ENCODE measurements at places on chromosomes 1 and 21.

GRCh38 chr1:66374561-66375111 is 159.3 kb upstream of the SGIP1 start:
- DNase-seq, result peak; percentile 81

GRCh38 chr1:51303751-51304251 is 26.6 kb downstream of the TTC39A start:
- DNase-seq, result peak; percentile 70

DNA sequence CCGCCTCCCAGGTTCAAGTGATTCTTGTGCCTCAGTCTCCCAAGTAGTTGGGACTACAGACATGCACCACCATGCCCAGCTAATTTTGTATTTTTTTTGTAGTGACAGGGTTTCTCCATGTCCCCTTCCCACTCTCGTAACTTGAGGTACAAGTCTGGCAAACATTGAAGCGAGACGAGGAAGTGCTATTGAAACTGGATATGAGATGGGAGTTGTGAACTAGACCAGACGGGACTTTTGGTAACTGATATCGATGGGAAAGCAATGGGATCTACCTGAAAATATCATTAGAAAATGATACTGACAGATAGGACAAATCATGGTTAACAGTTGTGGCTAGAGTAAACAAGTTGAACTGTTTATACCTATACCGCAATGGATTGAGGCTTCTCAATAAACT is 95.2 kb upstream of the TRABD2B start:
- no peak for DNase-seq

- no peak for DNase-seq
Observed at GRCh38 chr21:42980312-42981213, 6.2 kb downstream of the PKNOX1 start.

DNA sequence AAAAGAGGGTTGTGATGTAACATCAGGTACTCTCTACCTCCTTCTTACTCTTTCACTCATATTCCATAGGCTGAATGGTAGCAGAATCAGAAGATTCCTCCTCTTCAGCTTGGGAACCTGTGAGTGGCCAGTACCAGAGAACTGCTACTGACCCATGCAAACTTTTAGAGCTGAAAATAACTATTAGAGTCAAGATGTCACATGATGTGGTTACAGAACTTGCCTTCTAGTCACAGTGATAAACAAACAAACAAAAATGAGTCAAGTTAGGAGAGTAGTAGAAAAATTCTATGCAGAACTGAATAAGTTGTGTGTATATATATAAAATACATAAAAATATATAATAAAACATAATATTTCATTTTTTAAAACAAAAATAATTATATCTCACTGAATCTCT is 47.6 kb upstream of the RGS1 start:
- DNase-seq, result no peak

DNA sequence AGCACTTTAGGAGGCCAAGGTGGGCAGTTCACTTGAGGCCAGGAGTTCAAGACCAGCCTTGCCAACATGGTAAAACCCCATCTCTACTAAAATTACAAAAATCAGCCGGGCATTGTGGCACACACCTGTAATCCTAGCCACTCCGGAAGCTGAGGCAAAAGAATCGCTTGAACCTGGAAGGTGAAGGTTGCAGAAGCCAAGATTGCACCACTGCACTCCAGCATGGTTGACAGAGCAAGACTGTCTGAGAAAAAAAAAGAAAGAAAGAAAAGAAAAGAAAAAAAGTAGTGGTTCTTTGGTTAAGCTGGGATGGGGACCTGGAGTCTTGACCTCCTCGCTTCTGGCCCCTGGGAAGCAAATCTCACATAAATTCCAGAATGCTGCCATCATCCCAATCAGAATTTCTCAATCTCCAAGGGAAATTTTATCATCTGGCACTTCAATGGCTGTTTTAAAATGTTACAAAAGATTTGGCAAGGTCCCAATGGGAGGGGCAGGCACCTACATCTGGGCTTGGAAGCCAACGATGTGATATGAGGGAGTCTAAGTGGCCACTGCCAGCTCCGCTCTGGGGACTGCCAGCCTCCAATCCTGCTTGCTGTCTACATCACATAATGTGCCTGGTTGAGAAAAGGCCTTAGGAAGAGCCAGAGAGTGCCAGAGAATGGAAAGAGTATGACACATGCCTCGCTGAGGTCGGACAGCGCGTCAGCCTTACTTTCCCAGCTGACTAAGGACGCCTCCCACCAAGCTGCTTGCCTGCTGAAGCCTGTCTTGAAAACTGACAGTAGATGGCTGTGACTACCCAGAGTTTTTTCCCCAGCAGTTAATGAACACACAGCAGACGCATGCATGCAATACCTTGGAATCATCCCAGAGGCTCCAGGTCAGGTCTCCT is 42.1 kb upstream of the SRP9 start:
- DNase-seq, result peak; percentile 87

- DNase-seq, result no peak
Observed at GRCh38 chr1:159821171-159821867, 5.4 kb upstream of the SLAMF8 start.

DNA sequence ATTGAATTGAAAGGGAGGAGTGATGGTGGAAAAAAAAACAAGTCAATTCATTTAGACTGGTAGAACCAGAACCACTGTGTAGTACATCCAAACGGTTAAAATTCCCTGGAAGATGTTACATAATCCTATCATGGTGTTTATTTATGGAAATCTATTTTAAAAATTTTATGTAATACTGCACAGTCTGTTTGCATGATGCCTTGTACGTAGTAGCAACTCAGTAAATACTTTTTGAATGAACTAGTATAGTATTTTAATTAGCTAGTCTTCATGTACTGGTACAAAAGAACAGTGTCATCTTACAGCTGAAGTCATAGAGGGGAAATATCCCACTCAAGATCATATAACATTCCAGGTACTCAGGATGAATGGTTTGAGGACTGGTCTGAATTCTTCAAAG is 27.0 kb upstream of the IER5 start:
- DNase-seq, result no peak

DNA sequence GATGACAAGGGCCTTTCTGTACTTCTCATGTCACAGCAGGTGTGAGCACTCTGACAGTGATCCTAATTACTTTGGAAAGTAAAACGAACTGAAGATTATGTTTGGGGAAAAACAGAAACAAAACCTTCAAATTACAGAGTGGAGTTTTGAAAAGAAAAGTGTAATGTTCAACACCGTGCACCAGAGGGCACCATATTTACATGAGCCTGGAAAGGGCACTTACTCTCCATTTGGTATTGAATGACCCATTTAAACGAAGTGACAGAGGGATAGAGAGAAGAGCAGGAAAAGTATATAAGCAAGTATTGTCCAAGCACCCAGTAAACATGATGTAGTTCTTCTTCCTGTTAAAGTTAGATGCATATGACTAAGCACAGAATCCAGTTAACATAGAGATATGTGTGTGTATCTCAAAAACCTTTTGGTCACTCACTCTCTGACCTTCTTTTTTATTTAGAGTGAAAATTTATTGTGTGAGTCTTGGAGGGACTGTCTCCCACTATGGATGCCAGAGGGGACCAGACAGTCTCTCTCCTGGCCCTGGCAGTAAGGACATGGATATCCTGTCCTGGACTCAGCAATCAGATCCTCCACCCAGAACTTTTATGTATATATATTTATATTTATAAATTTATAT is 3.8 kb upstream of the RGSL1 start:
- no peak for DNase-seq

DNA sequence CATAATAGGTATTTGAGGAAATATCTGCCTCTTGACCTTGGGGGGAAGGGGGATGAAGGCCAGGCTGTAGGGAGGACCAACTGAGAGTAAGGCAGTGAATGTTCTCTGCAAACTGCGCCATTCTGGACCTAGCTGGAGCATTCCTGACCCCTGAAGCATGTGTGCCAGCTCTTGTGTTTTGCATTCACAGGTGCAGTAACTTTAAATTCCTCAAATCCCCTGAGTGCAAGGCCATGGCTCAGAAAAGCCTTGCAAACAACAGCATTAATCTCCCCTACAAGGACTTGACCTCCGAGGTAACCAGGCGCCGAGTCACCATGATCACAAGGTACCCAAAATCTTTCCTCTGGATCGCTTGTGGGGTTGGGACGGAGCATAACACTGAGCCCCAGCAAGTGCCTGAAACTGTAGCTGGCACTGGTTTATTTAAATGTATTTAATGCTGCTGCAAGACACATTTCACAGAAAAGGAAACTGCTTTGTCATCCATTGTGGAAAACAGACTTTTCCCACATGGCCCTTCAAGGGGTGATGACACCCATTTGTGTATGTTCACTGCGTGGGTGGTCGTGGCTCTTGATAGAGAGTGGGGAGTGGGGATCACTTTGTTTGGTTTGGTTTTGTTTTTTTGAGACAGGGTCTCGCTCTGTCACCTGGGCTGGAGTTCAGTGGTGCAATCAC is 1.7 kb downstream of the MYOCOS start:
- DNase-seq, result no peak

GRCh38 chr1:222004034-222004433 is 262.1 kb upstream of the DUSP10 start:
- no peak for DNase-seq

DNA sequence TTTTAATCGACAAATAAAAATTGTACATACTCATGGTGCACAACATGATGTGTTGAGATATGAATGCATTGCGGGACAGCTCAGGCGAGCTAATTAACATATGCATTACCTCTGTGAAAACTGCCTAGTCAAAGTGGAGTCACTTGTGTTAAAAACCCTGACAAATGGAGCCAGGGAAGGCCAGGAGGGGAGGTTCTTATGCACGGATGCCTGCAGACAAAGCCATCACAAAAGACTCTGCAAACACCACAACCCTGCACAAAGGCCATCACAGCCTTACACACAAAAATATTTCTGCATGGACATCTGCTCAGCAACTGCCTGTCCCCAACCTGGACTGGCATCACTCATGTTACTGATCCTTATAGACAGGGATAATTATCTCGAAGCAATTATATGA is 204.4 kb upstream of the AJAP1 start:
- DNase-seq, result no peak

DNA sequence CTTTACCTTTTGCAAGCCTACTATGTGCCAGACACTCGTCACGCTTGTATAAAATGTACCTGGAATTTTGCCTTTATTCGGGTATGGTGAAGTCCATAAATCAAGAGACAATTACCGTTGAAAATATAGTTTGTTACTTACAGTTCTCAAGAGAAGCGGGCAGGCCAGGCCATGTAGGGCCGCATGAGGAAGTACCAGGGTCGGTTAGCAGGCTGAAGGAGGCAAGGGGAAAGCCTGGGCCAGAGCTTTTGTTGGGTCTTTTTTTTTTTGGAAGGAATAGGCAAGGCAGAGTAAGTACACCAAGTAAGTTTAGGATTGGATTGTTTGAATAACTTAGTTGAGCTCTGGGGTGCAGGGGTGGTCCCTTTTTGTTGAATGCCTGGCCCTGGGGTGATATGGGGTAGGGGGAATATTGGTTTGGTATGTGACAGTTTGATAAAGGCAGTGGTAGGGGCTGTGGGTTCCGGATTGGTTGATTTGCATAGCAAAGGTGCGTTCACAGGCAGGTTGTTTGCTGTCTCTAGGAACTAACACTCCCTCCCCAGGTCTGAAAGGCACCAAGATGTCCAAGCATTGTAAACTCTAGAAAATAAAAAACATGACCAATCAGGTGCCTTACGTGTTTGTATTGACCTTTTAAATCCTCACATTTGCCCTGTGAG is 80.7 kb downstream of the KAZN start:
- no peak for DNase-seq

DNA sequence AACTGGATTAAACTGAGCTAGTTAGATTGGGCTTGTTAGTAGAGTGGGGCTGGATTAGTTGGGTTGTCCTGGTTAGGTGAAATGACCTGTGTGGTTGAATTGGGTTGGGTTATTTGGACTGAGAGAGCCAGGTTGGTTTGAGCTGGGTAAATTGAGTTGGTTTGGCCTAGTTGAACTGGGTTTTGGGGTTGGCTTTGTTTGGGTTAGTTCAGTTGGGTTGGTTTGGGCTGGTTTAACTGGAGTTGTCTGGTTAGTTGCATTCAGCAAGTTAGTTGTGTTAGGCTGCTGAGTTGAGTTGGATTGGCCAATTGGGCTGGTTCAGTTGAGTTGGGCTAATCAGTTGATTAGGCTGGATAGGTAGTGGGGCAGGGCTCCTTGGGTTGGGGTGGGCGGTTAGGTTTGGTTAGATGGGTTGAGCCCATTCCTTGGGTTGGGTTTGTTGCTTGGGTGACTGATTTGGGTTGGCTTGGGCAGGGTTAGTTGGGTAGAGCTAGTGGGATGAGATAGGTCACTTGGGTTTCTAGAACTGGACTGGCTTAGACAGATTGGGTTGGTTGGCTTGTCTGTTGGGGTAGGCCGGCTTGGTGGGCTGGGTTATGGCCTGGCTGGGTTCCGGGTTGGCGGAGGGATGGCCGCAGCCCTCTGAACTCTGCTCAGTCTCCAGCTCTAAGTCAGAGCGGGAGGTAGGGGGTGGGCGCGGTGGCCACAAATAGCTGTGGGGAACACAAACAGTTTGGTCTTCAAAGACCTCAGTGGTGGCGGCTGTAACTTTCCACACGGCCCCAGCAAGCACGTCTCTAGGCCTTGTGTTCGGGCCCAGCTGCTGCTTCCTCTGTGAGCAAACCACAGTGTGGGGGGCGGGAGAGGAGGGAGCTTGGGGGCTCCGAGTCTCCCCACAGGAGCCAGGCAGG is 67.2 kb upstream of the RUNX3 start:
- no peak for DNase-seq

DNA sequence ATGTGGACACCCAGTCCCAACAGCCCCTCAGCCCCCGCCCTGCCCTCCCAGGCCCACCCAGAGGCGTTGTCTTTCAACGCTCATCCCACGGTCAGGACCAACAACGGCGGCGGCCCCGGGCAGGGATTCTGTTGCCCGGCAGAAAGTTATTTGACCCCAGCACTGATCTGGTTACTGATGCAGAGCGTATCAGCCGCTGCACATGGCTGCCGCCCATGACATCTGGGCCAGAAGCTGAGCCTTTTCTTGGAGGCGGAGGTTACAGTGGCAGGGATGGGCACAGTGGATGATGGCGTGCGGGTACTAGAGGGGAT is 127.1 kb upstream of the ARHGEF16 start:
- no peak for DNase-seq

GRCh38 chr1:111045033-111045722 is 81.5 kb upstream of the LRIF1 start:
- peak; percentile 77 for DNase-seq

DNA sequence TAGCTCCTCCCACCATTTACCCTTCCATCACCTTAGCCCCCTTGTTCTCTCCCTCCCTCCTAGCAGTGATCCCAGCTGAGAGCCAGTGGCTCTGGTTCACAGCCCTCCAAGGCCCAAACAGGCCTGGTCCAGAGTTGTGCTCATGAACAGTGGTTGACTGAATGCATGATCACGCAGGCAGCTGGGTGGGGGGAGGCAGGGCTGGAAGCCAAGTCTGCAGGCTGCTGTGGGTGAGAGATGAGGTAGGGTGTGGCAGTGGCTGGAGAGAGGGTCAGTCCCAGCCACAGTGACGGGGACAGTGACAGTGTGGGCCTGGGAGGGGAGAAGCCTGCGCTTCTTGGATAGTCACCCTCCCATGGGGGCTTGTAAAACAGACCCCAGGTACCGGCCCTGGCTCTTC is 22.2 kb downstream of the EPHA8 start:
- DNase-seq, result no peak

GRCh38 chr1:94349853-94350252 is 68.3 kb upstream of the ABCD3 start:
- DNase-seq, result no peak

GRCh38 chr1:15326691-15327588 is 79.9 kb downstream of the FHAD1 start:
- DNase-seq, result no peak

- no peak for DNase-seq
Observed at GRCh38 chr21:31387560-31388186, 43.6 kb upstream of the TIAM1 start.

Measured in NCI-H226 (cell line).